ENCODE measurements at places on chromosomes 5 and 9.

- DNase-seq = peak; percentile 80
Observed at GRCh38 chr9:133163504-133164172, at the start of gene GBGT1. Gene GBGT1 (minus strand): TSS chr9:133163914. CDS start chr9:133162412, 1,502 bp downstream.

DNA sequence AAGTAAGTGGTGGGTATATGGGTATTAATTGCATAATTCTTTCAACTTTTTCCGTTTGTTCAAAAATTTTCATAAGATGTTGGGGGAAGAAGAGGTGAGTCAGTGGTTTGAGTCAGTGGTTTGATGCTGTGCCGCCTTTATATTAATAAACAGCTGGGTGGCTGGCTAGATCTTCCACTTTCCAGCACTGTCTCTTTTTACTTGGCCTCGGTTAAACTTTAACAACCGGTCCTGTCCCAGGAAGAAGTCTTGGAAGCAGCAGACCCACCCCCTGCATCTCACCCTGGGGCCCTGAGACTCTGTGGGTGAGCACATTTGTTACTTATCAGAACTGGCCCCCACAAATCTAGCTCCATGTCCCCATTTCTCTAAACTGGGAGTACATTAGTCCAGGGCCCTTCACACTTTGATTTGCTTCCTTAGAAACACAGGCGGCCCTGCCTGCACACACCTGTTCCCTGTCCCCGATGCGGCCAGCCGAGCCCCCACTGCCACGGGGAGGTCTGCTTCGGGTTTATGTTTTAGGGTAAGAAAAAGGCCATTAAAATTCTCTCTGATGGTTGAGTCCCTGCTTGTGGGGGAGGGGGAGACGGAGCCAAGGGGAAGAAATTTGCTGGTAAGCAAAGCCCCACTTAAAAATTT, 90.7 kb downstream of the PTCH1 start:
- DNase-seq = peak; percentile 44

DNA sequence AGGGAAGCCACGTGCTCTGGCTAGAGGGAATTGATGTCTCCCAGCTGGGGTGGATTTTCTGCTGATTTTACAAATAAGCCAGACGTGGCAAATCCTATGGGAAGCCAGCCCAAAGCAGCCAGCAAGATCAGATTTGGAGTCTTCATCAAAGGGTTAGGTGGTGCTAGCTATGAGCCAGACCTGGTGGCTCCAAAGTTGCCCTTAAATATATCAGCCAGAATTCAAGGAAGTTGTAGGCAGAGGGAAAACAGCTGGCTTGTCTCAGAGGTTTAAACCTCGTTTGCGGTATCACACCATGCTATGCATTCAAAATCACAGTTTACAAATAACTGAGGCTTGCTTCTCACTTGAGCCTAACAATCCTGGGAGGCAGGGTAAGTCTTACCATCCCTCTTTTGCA, 313.2 kb downstream of the MLLT3 start:
- no peak for DNase-seq

DNA sequence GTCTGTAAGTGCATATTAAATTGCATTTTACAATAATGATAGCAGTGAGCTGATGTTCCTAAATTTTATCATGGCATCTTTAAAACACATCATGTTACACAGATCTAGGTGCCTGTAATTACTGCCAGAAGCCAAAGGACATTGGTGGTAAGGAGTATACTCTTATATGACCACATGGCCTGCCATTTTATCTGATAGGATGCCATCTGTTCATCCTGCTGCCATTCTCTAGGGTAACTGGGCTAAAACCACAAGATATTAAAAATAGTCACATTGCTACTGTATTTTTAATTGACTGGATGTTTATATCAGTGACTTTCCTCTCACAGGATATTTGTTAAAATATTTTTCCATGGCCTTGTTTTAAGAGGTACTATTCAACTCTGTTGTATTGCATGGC, 53.1 kb downstream of the HCN1 start:
- DNase-seq = no peak

GRCh38 chr9:138063785-138064184, 186.2 kb downstream of the CACNA1B start:
- no peak for DNase-seq

- no peak for DNase-seq
Observed at GRCh38 chr9:81080900-81081299, 608.4 kb downstream of the TLE1 start.

GRCh38 chr5:81936066-81936465, 35.8 kb upstream of the ATG10 start:
- no peak for DNase-seq

DNA sequence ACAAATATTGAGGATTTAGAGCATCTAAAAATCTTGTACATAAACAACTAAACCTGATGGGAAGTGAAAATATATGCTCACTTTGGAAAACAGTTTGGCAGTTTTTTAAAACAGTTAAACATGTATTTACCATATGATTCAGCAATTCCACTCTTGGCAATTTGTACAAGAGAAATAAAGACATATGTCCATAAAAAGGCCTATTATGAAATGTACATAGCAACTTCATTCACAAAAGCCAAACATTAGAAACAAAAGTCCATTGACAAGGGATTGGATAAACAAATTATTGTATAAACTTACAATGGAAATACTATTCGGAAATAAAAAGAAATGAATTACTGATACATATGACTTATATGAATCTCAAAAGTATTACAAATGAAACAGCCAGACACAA, 196.2 kb upstream of the SLC24A2 start:
- no peak for DNase-seq

DNA sequence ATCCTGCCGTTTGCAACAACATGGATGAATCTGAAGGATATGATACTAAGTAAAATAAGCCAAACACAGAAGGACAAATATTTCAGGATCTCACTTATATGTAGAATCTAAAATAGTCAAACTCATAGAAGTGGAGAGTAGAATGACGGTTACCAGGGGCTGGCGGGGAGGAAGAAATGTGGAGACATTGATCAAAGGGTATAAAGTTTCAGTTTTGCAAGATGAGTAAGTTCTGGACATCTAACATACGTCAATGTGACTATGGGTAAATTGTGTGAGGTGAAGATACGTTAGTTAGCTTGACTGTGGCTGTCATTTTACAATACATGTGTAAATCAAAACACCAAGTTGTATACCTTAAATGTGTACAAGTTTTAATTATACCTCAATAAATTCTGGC, 200.3 kb downstream of the SNX18 start:
- DNase-seq = no peak

- no peak for DNase-seq
Observed at GRCh38 chr5:98825582-98826375, 52.3 kb downstream of the RGMB start.

- no peak for DNase-seq
Observed at GRCh38 chr9:127112735-127113161, 9.7 kb downstream of the ANGPTL2 start.

- DNase-seq = peak; percentile 66
Observed at GRCh38 chr5:170773024-170773985, 10.2 kb upstream of the GABRP start.

- DNase-seq = no peak
Observed at GRCh38 chr5:94857111-94857510, 238.6 kb downstream of the SLF1 start.

DNA sequence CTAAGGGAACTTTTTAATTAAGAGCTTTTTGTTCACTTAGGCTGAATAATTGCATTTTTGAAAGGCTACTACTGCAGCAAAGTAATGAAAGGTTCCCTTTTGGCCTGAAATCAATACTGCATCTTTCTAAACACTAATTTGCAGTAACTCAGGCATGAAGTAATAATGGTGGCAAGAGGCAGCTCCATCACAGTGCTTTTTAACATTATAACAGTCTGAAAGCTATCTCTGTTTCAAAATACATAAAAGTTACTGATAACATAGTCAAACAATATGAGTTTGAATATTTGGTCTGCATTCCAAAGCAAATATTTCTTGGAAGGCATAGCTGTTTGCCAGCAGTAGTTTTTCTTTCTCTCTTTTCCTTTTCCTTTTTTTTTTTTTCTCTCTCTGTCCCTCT, 113.4 kb downstream of the FBN2 start:
- DNase-seq = no peak

DNA sequence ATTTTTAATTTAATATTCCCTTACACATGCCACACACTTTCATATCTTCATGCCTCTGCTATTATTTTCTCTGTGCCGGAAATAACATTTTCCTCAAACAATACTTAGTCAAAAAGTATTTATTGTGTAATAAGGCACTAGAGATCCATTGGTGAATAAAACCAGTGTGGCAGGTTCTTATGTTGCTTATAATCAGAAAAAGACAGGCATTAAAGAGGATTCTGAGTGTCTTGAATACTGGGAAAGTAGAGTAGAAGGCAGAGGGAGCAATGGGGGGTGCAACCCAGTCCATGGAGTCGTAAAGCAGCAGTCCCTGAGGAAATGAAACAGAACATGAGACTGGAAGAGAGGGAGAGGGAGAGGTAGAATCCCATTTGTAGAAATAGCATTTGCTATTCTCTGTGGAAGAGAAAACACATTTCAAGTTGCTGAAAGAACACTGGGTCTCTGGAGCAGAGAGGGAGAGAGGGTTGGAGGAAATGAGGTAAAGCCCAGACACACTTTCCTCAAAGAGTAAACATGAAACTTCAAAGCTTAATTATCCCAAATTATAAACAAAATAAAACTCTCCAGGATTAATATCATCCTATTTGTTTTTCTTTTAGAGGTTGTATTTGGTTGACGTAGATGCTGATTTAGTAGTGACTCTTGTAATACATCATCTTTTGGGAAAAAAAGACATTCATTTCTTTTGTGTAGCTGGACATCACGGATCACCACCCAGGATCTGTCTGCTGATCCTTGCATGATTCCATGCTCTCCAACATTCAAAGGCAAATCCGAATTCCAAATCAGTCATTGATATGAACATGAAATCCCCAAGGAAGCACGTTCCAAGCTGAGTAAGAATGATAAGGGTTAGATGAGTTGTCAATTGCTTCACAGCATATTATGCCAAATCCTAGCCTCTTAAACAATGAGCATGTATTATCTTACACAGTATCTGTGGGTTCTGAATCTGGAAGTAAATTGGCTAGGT, 37.4 kb upstream of the GRAMD2B start:
- DNase-seq = no peak

GRCh38 chr5:76626738-76627137, 3.5 kb upstream of the F2RL2 start:
- DNase-seq = no peak

DNA sequence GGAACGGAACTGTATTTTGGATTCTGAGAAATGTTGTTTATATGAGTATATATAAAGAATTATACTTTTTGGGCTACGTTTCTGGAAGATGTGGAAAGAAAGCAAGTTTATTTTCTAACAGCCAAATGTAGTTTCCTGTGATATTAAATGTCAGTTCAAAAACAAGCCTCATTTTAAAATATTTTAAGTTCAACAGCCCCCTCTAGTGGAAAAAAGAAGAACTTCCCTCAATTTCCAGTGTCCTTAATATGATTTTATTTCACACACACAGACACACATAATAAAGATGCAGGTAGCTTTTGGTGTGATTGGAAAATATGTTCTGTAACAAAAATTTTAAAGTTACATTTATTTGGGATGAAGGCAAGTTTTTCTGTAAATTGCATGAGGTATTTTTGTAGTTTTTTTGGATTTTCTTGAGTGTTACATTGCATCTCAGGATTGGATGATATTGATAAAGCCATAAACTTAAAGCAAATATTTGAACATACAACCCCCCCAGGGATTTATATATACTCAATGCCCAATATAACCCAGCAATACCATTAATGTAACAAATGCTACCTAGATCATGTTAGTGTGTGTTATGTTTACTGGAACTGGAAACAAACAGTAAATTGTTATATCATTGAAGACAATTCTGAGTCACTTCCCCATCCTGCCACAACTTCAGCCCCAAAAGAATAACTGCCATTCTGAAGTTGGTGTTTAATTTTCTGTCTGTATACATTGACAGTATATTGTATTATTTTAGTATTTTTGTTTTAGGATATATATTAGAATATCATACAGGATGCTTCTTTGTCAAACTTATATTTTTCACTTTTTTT, 54.0 kb downstream of the CCDC171 start:
- no peak for DNase-seq

DNA sequence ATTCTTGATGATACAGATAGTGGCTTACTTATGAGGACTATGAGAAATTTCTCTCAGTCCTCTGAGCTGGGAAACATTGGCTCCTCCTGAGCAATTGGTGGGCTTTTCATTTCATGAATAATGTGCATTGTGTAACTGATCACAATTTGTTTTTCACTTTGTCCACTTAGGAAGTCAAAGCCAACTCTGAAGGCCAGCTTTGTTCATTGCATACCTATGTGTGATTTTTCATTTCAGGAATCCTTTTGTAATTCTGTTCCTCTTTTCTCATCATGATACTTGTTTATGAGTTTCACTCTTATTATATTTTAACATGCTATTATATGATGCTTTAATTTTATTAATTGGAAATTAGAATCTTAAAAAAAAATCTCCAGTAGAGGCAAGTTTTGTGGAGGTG, 483.0 kb downstream of the EBF1 start:
- no peak for DNase-seq
